ENCODE measurements at places on chromosomes 11 and 22.

DNA sequence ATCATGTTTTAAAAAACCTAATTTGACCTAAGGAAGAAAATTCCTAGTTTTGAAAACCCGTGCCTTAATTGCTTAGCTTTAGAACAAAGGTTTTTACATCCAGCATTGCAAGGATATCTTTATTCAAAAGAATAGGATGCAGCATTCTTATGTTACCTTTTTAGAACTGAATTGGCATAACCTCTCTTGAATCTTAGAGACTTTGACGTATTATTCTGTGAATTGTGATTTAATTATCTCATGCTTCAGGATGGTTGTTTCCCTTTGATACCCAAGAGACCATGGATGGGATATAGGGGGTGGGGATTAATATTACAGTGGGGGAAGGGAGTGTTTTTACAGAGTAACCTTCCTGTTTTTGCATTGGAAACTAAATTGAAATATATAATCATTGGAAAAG lies 49.4 kb downstream of the ARHGEF12 start:
- no peak for DNase-seq

DNA sequence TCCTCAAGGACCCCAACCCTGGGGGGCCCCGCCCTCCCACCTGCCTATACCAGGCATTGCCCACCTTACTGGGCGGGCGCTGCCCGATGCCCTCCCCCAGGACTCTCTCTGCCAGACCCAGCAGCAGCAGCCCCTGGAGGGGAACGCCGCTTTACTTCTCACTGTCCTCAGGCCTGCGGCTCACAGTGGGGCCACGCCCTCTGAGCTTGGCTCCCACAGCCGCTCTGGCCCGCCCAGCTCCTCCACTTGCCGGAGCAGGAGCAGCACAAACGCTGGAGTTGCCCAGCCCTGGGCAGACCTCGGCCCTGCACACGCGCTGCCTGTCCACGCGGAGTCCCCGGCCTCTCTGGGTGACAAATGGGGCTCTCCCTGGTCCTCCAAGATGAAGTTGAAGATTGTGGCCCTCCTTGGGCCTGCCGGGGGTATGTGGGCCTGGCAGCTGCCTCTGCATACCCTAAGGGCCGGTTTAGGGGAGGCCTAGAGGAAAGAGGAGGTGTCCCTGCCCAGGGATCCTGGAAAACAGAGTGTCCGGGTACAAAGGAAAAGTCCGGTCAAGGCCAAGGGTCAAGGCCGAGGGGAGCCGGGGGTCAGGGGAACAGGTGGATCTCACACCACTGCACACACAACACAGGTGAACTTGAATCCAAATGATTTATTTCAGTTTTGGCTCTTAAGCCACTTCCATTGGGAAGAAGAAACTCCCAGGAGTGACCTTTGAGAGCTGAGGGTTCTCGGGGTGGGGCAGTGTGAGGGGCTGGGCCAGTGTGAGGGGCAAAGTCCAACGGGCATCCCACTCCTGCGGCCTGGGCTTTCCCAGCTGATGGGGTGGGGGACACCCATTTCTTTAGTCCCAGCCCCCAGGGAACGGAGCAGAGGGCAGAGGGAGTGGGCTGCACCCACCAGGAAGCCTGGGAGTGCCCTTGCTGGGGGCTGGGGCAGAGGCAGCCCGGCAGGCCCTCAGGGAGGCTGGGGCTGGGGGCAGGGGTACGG lies 674 bp upstream of the BAIAP2L2 start:
- DNase-seq: no peak

DNA sequence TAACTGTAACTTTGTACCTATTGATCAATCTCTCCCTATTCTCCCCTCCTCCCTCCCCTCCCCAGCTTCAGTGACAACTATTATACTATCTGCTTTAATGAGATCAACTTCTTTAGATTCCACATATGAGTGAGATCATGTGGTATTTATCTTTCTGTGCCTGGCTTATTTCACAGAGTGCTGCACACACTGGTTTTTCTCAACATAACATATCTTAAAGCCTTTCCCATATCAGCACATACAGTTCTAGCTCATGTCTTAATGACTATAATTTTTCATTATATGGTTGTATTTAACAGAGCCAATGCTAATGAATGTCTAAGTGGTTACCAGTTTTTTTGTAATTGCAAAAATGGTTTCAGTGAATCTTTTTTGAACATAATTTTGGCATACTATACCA lies 340.3 kb upstream of the DDI1 start:
- no peak for DNase-seq

GRCh38 chr11:85823816-85824215 lies 12.9 kb upstream of the SYTL2 start:
- DNase-seq: peak; percentile 73

GRCh38 chr11:126834149-126834548 lies 166.4 kb downstream of the KIRREL3 start:
- DNase-seq: no peak

GRCh38 chr22:46320166-46320710 lies 15.3 kb upstream of the TRMU start:
- DNase-seq: no peak

GRCh38 chr22:45051946-45052345 lies 42.1 kb upstream of the PHF21B start:
- DNase-seq: no peak

- DNase-seq: no peak
These were observed 84.1 kb downstream of the PARVA start for GRCh38 chr11:12461516-12461915.

Data from T follicular helper cell (primary cell).